Activated T-cell treated with anti-CD3 and anti-CD28 coated beads, Interleukin-2, amount 50 U/mL, for 24 hours (primary cell): ENCODE measurements at places on chromosomes 1 and 21.

GRCh38 chr1:7587773-7588456, 183.2 kb upstream of the VAMP3 start:
- DNase-seq: no peak

- DNase-seq: no peak
Observed at GRCh38 chr1:28986306-28986910, 72.0 kb downstream of the EPB41 start.

GRCh38 chr21:44949779-44950198, 10.0 kb downstream of the SLX9 start:
- DNase-seq: peak; percentile 86

- DNase-seq: no peak
Observed at GRCh38 chr1:30023339-30024022, 699.9 kb downstream of the MATN1 start.

- DNase-seq: no peak
Observed at GRCh38 chr1:99643021-99643779, 2.7 kb upstream of the PALMD start.

- no peak for DNase-seq
Observed at GRCh38 chr1:220347654-220348175, 75.5 kb upstream of the RAB3GAP2 start.

DNA sequence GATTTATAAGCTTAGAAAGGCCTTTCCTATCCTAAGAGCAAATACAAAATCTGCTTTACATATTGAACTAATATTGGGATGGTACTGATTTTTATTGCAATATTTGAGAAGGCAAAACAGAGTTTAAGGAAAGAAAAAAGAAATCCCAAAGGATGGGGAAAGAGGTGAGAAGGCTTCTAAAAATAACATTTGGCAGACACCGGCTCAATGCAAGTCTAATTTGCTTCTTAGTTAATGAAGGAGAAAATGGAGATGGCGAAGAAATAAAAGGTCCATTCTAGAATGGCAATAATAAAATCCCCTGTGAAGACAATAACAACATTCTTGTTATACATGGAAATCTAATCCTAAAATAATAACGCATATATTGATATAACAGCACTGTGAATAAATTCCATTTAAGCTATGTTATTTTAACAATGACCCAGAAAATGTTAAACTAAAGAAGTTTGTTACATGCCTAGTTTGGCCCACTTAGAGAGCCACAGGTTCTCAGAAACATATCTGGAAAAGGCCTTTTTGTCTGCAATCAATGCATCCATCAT, 117.7 kb downstream of the HLCS start:
- DNase-seq: no peak

DNA sequence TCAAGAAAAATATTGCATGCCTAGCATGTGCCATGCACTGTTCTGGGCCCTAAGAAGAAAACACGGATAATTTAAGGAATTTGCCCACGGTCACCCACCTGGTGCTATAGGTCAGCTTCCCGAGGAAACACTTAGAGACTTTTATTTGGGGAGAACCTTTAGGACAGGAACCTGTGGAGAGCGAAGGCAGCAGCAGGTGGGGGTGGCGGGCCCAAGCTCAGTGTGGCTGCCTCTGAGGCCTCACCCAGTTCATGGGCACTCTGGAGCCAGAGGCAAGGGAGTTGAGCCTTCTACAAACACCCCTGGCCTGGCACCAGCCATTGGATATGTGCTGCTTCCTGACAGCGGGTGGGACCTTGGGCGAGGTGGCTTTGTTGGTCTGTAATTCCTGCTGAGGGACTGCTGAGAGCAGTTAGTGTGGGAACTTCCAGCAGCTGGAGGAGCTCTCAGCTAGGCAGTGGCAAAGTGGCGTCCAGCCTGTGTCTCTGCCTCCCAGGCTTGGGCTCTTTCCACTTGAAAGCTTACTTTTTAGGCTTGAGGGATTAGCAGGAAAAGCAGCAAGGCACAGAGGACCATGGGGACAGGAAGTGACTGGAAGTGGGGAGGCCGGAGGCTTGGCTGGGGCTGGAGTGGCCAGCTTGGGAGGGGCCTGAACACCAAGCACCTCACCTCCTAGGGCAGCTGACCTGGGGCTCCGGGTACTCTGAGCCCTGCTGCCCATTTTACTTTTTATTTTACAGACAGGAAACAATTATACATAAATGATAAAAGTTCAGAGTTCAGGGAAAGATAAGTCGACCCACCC, 19.1 kb downstream of the MRPL37 start:
- DNase-seq: no peak

GRCh38 chr1:31361607-31362006, 11.3 kb downstream of the FABP3 start:
- DNase-seq: no peak

GRCh38 chr1:150332651-150333290, 11.4 kb downstream of the PRPF3 start:
- no peak for DNase-seq

DNA sequence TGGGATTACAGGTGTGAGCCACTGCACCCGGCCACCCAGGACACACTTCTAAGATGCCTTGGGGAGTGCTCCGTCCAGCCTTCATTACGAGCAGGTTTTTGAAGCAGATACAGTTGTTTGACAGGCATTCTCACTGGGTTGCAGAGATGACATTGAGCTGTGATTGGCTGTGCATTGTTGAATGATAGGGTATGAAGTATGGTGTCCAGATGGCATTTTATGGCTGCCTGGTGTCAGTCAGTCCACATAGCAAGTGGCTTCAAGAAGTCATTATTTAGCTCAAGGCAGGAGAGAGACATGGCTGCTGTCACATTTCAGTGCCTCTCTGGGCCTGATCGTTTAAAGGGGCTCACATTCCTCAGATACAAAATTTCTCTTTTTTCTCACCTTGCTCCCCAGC, 14.8 kb upstream of the PADI2 start:
- DNase-seq: no peak

- no peak for DNase-seq
Observed at GRCh38 chr1:201377611-201378092, at the start of gene TNNT2. Gene TNNT2 (minus strand): TSS chr1:201377680. CDS start chr1:201373254, 4,426 bp downstream.

- DNase-seq: no peak
Observed at GRCh38 chr1:205028924-205029323, 14.1 kb upstream of the CNTN2 start.

GRCh38 chr1:2837823-2838222, 36.3 kb upstream of the TTC34 start:
- DNase-seq: no peak

DNA sequence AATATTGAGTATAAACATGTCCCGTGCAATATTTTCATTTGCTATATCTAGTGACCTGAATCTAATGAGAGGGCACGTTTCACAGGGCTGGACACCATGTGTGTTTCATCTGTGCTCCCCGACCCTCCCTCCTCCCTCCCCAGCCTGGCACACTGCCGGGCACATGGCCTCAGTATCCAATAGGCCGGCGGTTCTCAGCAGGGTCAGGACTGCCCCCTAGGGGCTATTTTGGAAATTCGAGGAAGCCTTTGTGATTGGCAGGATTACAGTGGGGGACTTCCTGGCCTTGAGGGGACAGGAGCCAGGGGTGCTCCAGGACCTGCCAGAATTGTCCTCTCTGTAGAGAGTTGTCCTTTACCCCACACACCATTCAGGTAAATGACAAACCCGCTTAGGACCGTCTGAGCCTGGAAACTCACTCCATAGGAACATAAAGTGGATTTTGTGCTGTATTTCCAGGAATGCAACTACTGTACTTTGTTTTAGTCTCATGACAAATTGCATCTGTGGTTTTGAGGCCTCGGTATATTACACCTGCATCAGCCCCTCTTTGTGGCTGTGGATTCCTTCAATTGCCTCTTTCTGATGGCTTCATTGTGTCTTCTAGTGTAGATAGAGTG, 109.5 kb upstream of the SIM2 start:
- DNase-seq: no peak

DNA sequence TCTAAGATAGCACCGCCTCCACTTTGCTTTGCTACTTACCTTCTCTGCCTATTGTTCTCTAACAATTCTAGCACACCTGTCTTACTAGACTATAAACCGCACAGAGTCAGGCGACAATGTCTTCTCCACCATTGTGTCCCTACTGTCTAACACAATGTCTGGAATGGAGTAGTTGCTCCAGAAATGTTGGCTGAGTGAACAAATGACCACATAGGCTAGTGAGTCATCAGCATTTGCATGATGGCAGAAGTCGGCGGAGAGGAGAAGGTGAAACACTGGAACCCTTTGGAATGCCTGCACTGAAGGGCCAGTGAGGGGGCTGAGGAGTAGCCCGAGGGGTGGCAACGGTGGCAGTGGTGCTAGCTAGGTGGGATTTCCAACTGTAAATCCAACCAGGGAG, 14.0 kb upstream of the PABPC4 start:
- no peak for DNase-seq

DNA sequence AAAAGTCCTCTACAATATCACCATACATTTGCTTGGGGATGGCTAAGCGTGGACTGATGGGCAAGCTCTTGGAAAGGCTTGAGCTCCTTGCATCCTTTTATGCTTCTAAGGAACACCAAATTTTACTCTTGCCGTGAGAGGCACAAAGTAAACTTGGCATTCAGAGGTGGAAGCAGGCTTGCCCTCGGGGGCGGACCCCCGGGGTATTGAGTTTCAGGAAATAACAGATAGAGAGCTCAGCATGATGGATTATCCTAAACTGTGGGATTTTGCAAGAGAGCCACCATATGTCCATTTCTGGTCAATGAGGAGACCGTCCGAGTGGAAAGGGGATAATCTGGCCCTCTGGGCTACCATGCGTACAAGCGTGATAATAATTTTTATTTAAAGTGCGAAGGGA, 14.0 kb downstream of the IFI16 start:
- DNase-seq: no peak

DNA sequence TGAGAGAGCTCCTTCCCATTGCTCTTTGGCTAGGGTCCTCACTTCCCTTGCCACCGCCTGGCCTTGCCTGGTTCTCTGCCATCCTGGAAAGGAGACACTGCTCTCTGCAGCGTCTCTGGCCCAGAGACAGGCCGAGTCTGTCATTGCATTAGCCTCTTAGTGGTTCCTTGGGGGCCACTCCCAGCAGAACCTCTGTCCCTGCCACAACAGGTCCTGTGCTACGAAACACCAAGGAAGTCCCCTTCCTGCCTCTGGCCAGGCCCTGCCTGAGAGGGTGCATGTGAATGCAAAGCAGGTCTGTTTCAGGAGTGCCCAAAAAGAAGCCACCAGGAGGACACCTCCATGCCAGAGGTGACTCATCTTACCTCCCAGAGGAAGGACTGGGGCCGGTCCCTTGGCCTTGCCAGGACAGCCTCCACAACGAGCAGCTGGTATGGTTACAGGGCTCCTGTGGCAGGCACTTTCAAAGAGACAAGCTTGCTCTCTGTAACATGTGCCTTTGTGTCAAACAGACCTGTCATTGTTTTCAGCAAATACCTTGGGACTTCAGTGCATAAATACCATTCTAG, 59.6 kb downstream of the VPS26C start:
- no peak for DNase-seq

DNA sequence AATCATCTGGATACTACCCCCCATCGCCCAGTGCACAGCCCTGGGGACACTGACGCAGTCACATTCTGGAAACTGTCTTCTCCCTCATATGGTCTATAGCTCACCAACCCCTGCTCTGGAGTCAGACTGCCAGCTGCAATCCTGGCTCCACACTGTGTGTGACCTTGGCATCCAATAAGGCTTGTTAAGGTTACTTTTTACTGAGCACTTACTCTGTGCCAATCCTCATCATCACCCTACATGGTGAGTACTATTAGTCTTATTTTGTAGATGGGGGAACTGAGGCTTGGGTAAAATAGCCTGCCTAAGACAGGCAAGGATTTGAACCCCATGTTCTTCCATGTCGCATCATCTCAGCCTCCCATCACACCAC, 34.9 kb downstream of the AHDC1 start:
- DNase-seq: no peak

DNA sequence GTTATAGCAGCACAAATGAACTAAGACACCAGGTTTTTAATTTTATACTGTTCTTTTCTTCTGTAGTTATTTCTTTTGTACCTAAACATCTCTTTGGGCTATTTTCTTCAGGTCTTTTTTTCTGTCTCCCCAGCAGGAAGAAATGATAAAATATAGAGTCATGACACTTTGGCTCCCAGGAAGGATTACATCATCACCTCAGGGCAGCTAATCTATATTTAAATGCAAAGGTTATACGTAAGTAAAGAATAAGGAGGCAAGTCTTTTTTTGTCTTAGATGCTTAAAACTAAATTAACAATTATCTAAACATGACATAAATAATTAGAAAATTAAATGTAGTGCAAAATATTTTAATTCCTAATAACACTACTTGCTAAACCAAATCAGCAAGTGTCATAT, 57.0 kb downstream of the WARS2 start:
- DNase-seq: no peak

DNA sequence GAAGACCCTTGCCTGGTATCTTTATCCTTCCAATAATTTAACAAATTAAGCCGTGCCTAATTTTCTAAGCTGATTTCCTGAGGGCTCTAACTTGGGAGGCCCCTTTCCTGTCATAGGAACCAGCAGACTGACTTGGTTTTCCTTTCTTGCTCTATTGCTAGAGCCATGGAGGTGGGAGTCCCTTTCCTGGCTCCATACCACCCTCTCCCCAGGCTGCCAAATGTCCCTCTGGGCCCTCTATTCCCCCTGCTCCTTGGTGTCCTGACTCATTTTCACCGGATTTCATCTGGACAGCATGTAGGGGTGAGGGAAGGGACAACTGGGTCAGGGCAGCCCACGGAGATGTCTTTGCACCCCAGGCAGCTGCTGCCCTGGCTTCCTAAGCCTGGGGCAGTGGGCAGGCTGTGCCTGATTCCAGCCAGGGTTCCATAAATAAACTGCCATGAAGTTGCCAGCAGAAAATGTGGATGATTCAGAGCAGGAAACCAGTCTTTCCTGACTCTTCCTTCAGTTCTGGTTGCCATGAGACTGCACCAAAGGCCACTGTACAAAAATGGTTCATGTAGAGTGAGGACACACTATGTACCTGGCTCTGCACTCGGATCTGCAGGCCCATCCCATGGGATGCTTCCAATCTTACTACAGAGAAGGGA, 38.0 kb upstream of the SERBP1 start:
- DNase-seq: no peak

DNA sequence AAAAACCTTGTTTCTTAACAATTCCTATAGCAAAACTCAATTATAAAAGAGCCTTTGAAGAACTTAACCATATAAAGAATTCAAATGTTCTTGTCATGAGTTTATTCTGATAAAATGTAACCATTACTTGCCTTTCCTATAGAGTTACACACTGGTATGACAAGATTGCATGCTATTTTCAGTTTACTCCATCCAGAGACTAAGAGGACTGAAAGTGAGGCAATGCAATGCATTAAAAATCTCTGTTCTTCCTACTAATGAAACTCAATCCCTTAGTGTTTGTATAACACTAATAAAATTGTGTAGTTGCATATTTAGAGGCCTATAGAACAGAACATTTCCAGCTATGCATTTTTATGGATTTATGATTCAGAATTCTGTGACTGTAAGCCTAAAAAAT, 88.1 kb downstream of the COP1 start:
- no peak for DNase-seq

GRCh38 chr1:203388683-203389082, 37.8 kb upstream of the FMOD start:
- DNase-seq: no peak

GRCh38 chr1:185213091-185213490, 56.1 kb downstream of the SWT1 start:
- no peak for DNase-seq

- DNase-seq: no peak
Observed at GRCh38 chr1:17140279-17140678, 21.0 kb upstream of the PADI2 start.

- DNase-seq: no peak
Observed at GRCh38 chr1:53734650-53735211, 4.2 kb downstream of the GLIS1 start.

- no peak for DNase-seq
Observed at GRCh38 chr1:10730985-10731384, 65.5 kb downstream of the CASZ1 start.

GRCh38 chr21:38170283-38170682, 86.5 kb upstream of the KCNJ15 start:
- no peak for DNase-seq
